Renal cortex interstitium (tissue), 15 donors: ENCODE measurements at places on chromosomes 7 and 10.

GRCh38 chr10:123101872-123102271 lies 33.9 kb upstream of the HMX3 start:
- no peak for DNase-seq

- DNase-seq, result no peak
Measured at GRCh38 chr7:92798517-92799249, 37.7 kb downstream of the CDK6 start.

GRCh38 chr10:104077247-104077646 lies 8.4 kb downstream of the COL17A1 start:
- no peak for DNase-seq

- no peak for DNase-seq
Measured at GRCh38 chr10:132788831-132789219, 2.9 kb upstream of the NKX6-2 start.

DNA sequence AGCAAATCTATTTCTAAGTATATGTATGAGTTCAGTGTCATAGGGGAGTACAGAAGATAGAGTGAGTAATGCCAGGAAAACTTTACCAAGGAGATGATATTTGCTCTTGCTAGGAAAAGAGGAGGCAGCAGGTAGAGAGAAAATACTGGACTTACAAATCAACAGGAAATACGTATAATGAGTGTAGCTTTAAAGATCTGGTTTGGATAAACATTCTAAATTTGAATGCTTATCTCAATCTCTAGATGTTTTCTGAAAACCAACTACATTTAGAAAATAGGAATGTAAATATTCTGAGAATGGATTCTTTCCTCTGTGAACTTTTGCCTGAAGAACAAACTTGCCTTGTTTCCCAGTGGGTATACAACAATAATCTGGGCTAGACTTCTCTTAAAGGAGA lies 46.9 kb upstream of the GNAI1 start:
- no peak for DNase-seq

DNA sequence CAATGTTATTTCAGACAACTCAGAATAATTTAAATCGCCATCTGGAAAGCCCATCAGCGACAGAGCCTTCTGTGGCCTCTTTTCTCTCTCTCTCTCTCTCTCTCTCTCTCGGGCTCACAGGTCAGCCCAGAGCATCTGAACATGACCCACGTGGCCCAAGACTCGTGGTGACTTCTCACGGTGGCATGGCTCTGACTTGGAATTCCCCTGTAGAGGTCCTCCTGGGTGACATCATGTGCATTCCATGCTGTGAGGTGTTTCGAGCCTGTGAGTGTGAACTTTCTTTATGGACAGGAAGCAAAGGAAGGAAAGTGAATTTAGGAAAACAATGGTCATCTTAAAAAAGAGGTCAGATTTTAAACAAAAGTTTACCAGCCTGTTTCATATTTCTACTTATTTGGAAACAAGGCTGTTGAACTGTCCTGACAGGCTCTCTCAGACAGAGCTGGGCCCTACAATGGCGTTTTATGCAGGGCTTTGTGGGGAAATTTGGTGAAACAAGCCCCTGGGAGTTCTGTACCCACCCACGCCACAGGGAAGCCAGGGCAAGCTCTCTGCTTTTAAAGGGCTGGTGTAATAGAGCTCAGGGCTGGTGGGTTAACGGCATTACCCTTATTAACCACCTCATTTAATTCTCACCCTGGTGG lies 359.7 kb upstream of the ZNF32 start:
- DNase-seq, result no peak

DNA sequence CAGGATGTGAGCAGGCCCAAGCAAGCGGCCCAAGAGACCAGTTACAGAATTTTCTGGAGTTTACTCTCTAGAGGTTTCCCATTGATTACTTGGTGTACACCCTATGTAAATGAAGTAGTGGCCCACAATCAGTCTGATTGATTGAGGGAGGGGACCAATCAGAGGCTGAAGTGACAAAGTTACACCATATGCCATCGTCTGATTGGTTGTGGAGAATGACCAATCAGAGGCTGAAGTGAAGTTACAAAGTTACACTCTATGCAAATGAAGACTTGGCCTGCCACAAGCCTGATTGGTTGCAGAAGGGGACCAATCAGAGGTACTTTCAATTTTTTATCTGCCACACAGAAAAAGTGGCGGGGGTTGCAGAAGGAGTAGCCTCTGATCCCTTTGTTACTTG lies 83.7 kb downstream of the KIF20B start:
- no peak for DNase-seq

- DNase-seq, result no peak
Measured at GRCh38 chr10:45456822-45457221, 82.8 kb downstream of the ALOX5 start.

DNA sequence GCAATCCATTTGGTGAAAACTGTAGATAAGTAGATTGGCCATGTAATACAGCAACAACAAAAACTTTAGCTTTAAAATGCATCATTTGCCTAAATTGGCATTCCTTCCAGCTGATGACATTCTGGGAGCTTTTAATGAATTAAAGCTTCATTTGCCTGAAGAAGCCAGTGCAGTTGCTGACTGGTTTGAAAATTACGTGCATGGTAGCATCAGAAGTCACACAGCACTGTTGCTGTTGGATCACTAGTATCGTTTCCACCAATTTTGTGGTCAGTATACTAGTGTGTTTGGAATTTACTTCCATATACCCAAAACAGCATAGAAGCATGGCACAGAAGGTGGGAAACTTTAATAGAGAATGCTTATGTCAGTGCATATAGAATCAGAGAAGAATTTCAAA lies 194.9 kb downstream of the ETV1 start:
- DNase-seq, result no peak

DNA sequence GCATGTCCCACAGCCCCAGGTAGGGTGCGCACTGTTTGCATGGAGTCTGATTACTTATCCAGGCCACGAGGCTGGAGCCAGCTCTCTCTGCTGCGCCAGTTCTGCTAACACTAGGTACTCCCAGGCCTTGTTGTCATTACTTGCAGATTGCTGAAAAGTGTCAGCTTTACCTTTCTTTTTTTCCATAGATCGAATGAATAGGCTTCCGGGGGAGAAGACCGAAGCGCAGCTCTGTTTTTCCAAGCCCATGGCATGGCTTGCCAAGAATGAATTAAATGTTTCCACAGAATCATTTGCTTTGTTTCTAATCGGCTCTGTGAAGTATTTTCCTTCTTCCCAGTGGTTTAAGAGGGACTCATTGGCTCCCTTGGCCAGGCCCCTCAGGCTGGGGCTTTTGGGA lies 285.8 kb downstream of the BMPER start:
- DNase-seq, result no peak

DNA sequence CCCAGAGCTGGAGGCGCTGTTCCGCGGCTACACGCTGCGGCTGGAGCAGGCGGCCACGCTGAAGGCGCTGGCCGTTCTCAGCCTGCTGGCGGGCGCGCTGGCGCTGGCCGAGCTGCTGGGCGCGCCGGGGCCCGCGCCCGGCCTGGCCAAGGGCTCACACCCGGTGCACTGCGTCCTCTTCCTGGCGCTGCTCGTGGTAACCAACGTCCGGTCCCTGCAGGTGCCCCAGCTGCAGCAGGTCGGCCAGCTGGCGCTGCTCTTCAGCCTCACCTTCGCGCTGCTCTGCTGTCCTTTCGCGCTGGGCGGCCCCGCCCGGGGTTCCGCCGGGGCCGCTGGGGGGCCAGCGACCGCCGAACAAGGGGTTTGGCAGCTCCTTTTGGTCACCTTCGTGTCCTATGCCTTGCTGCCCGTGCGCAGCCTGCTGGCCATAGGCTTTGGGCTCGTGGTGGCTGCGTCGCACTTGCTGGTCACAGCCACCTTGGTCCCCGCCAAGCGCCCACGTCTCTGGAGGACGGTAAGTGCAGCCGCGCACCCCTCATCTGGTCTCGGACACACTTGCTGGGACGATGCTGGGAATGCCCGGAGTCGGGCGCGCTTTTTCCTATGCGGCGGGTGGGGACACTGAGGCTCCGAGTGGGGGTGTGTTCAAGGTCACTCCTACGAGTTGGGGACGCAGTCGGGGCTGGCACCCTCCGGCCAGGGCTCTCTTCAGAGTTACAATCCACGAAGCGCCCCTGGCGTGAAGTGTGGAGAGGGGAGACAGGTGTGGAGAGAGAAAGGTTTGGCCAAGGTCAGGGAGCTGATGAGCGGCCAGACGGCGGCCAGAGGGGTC lies 717 bp downstream of the ADCY1 start:
- DNase-seq, result no peak

- DNase-seq, result no peak
Measured at GRCh38 chr10:17309435-17309834, 81.4 kb downstream of the VIM start.

GRCh38 chr7:31957090-31957720 lies 113.0 kb downstream of the PDE1C start:
- no peak for DNase-seq

DNA sequence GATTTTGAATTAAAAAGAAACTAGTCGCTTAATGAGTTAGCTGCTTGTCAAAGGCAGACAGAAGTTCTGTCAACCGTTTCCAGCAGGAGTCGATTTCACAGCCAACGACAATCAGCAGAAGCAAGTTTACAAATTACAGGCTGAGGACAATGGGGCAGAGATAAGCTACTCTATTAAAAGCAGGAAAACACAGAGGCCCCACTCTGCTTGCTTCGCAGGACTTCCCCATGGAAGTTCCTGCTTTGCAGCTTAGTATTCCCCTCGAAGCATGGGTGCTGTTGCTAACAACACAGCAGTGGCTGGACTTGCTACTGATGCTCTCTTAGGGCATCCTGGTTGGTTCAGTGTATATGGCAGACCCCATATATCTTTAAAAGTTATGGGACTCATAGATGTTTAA lies 50.8 kb upstream of the KLF6 start:
- DNase-seq, result no peak

GRCh38 chr7:4745971-4746919 lies 29.2 kb upstream of the AP5Z1 start:
- no peak for DNase-seq

DNA sequence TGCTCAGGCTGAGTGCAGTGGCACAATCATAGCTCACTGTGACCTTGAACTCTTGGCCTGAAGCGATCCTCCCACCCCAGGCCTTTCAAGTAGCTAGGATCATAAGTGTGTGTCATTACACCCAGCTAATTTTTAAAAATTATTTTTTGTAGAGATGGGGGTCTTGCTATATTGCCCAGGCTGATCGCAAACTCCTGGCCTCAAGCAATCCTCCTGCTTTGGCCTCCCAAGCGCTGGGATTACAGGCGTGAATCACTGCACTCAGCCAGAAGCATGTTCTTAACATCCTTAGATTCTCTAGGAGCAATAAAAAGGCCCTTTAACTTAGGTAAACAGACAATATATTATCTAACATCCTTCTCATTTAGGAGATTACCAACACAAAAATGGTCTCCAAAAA lies 38.3 kb upstream of the EFCAB10 start:
- no peak for DNase-seq

DNA sequence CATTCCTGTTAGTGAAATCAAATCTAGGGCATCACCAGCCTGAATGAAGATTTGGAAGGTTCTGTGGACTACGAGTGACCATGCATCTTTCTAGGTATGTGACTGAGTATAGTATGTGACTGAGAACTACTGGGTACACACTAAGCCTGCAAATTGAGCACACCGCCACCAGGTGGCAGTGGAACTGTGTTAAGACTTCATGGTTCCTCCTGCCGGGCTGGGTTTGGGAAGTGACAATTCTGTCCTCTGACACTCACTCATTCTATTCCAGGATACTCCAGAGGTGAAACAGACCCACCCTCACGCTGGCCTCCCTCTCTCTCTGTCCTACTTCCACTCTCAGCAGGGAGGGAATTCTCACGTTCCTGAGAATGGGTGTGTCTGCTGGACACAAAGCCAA lies 84.0 kb upstream of the TMEM248 start:
- DNase-seq, result no peak

- DNase-seq, result no peak
Measured at GRCh38 chr10:44437840-44438511, 53.1 kb upstream of the CXCL12 start.

- no peak for DNase-seq
Measured at GRCh38 chr7:46763344-46763743, 818.6 kb downstream of the TNS3 start.

DNA sequence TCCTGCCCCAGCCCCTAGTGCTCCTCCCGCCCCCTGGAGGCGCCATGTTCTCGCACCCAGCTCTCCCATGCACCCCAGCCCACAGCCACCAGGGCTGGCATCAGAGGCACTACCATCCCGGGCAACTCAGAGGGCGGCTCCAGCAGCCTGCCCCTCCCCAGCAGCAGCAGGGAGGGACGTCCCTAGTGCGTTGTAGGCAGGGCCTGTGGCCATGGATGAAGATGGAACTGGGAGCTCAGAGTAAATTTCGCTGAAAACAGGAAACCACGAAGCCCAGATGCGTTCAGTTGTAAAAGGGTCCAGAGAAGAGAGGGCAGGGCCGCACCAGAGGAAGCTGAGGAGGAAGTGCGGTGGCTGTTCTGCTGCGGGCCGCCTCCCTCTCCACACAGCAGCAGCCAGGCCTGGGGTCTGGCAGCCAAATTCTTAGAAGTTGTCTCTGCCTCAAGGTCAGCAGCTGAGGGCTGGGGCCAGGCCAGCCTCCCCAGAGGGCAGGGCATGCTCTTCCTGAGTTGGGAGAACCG lies 24.6 kb downstream of the VSIR start:
- DNase-seq, result no peak

GRCh38 chr10:122033224-122033926 lies 44.4 kb downstream of the TACC2 start:
- no peak for DNase-seq

GRCh38 chr7:29270594-29271318 lies 76.2 kb downstream of the CHN2 start:
- no peak for DNase-seq

- no peak for DNase-seq
Measured at GRCh38 chr10:5532307-5532605, 7.5 kb downstream of the CALML3 start.

DNA sequence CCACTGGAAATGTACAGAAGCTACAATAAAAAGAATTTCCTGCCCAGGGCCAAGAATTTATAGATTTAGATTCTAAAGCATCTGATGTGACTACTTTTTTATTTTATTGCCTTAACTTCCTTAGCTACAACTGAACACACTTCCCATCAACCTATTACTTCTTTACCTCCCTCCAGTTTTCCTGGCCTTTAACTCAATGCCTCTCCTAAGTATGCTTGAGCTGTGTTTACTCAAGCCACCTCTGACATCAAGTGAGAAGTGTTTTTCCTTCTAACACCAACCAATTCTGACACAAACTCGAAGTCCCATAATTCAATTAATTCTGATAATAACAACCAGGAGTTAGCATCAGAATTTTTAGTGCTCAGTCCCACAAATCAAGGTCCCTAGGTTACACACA lies 170.0 kb downstream of the IMMP2L start:
- no peak for DNase-seq

- no peak for DNase-seq
Measured at GRCh38 chr7:84188786-84189405, 5.7 kb downstream of the SEMA3A start.

GRCh38 chr7:109844362-109844761 lies 1246.6 kb upstream of the LRRN3 start:
- no peak for DNase-seq

- no peak for DNase-seq
Measured at GRCh38 chr7:79598351-79598750, 144.9 kb upstream of the MAGI2 start.

DNA sequence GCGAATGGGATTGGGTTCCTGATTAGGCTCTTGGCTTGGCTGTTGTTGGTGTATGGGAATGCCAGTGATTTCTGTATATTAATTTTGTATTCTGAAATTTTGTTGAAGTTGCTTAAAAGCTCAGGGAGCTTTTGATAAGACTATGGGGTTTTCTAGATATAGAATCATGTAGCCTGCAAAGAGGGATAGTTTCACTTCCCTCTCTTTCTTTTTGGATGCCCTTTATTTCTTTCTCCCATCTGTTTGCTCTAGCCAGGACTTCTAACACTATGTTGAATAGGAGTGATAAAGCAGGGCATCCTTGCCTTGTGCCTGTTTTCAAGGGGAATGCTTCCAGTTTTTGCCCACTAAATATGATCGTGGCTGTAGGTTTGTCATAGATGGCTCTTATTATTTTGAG lies 40.4 kb upstream of the MPP7 start:
- no peak for DNase-seq
